HuH-7 (cell line): ENCODE measurements at places on chromosomes 5 and 9.

DNA sequence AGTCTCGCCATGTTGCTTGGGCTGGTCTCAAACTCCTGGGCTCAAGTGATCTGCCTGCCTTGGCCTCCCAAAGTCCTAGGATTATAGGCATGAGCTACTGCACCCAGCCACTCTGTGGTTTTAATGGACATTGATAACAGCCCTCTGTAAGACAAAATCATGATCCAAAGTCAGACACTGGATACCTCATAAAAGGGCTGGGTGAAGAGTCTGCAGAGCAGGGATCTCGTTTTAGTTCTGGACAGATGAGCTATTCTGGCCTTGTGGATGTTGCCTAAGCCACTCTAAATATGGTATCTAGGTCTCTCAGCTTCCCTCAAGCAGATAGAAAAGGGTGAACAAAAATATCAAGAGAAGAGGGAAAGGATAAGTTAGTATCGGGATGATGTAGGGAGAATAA is 133.4 kb upstream of the OSMR start:
- DNase-seq: no peak

GRCh38 chr9:14245901-14246525 is 67.9 kb downstream of the NFIB start:
- no peak for DNase-seq

DNA sequence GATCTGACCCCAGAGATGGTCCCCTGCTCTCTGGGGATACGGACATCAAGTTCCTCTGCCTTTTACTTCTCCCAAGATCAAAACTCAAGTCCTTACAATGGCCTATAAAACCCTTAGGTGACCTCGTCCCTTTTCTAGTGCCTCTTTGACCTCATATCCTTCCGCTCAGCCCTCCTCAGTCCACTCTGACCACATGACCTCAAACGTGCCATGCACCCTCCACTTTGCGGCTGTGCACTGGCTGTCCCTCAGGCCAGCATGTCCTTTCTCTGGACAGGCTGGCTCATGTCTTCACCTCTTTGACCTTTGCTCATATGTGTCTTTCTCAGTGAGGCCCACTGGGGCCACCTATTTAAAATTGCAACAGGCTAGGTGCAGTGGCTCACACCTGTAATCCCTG is 14.7 kb downstream of the TRMO start:
- DNase-seq: no peak

DNA sequence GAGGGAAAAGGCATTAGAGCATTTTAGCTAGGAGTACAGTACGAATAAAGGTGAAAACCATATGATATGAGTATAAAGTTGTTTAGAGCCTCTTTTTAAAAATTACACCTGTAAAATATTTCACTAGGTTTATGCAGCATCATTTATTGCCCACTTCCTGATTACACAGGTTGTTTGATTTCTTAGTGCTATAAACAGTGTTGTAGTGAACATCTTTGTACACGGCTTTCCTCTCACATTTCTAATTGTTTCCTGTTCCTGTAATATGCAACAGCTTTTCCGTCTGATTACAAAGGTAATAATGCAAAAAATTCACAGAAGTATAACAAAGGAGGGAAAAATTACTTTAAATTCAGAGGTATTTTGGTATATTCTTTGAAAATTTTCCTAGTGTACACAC is 13.0 kb downstream of the STOM start:
- DNase-seq: no peak

DNA sequence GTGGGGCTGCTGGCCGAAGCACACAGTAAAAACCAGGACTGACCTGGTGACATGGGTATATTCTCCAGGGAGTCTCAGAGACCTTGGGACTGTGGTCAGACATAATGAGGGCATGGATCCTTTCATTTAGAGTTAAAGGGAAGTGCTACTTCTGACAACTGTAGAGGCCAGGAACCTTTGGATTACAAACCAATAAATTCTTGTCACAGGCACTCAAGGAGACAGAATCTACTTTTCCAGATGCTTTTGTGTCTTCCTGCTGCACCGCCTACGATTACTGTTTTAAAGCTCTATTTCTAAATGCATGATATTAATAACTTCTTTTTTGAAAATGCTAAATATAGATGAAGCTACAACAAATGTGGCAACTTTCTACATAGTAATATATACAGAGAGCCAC is 106.5 kb upstream of the LPAR1 start:
- DNase-seq: no peak
